Stimulated activated CD8-positive, alpha-beta memory T cell treated with anti-CD3 and anti-CD28 coated beads, Interleukin-15, amount 100 ng/mL, for 24 hours (primary cell): ENCODE measurements at places on chromosomes 2 and 18.

- no peak for DNase-seq
Measured at GRCh38 chr18:29434650-29435049, 1257.7 kb upstream of the CDH2 start.

- DNase-seq, result no peak
Measured at GRCh38 chr18:58993260-58993659, 128.6 kb downstream of the ZNF532 start.

GRCh38 chr2:181657379-181657778 is 474 bp upstream of the CERKL start:
- DNase-seq, result no peak

GRCh38 chr2:232666051-232666805 is 30.9 kb upstream of the GIGYF2 start:
- no peak for DNase-seq

GRCh38 chr2:41736105-41736567 is 311.7 kb upstream of the PKDCC start:
- DNase-seq, result no peak

- DNase-seq, result no peak
Measured at GRCh38 chr18:35267809-35268208, 22.2 kb downstream of the ZSCAN30 start.

- DNase-seq, result no peak
Measured at GRCh38 chr2:237878321-237879057, 19.1 kb downstream of the RAMP1 start.
